ENCODE measurements at places on chromosomes 12 and 14.

DNA sequence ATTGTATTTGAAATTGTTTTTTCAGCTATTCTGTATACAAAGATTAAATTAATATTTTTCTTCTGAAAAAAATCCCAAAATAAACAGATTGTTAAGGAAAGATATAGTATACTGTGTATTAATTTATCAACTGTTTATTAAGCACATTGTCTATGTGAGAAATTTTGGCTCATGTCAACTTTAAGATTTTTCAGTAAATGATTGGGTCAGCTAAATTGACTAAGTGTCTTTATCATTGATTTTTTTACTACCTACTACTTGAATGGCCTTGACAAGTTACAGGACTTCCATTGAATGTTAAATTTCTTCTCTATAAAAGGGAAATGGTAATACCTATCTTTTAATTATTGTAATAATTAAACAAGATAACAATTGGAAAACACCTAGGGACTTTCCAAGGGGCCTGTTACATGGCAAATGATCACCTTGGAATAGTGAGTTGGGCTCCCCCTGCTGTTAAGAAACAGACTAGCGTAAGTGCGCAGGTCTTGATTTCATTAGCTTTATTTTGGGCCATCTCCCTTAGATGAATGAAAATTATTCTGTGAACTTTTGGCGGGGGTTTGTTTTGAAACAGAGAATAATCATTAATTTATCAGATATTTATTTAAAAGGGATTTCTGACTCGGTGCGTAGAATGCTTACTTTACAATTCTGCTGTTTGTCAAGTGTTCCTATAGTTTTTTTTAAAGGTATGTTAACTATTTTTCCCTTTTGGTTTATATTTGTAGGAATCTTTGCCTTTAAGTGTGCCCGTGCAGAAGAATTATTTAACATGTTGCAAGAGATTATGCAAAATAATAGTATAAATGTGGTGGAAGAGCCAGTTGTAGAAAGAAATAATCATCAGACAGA is 14.5 kb upstream of the CCT2 start:
- DNase-seq: no peak

GRCh38 chr12:110661337-110661972 is 27.5 kb downstream of the HVCN1 start:
- DNase-seq: no peak

- DNase-seq: no peak
Measured at GRCh38 chr12:47753021-47754001, 5.4 kb downstream of the RAPGEF3 start.

DNA sequence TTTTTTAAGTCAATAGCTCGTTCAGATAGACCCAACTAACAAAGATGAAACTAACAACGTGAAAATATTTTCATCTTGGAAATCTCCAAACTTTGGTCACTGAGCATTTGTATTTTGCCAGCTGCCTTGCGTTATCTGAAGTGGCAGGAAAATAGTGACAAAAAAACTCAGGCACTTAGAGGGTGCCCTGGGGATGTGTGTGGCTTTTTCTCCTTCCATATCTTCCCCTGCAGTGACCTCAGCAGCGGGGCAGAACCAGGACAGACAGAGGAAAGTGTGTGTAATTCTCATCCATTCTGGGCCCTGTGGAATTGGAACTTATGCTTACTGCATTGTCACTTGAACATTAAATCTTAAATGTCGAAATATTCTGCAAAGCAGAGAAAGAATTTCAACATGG is 152.0 kb downstream of the BCAT1 start:
- DNase-seq: no peak

DNA sequence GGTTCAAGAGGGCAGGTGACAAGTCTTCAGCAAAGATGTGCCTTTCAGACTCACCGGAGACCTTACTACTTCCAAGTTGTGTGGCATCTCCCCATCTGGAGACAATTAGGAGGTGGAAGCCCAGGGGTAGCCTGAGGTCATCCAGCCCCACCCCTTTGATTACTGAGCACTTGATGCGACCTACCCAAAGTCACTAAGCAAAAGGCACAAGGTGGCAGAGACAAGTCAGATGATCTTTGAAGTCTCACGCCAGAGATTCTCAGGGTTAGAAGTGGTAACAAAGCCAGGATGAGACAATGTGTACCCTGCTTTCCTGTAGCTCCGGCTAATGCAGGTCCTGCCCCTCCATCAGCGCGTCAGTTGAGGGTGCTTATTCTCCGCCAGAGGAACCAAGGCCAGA is 1.4 kb upstream of the FOXN3 start:
- DNase-seq: no peak

GRCh38 chr12:93541578-93542225 is 30.8 kb upstream of the SOCS2 start:
- DNase-seq: no peak

DNA sequence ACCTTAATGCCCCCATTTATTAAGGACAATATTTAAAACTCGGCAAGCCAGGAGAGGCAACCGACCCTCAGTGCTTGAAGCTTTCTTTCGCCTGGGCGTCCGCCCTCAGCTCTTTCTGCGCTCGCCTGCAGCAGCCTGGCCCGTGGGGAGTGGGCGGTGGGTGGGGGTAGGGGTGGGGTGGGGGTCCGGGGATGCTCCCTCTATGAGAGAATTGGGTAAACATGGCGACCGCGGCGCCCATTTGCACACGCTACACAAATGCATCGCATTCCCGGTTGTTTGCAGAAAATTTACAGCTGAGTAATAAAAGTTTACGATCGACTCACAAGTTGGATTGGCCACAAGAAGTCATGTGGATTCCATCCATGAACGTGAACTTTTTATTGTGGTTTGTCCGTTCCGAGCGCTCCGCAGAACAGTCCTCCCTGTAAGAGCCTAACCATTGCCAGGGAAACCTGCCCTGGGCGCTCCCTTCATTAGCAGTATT is 7.7 kb downstream of the HOXC8 start:
- no peak for DNase-seq

DNA sequence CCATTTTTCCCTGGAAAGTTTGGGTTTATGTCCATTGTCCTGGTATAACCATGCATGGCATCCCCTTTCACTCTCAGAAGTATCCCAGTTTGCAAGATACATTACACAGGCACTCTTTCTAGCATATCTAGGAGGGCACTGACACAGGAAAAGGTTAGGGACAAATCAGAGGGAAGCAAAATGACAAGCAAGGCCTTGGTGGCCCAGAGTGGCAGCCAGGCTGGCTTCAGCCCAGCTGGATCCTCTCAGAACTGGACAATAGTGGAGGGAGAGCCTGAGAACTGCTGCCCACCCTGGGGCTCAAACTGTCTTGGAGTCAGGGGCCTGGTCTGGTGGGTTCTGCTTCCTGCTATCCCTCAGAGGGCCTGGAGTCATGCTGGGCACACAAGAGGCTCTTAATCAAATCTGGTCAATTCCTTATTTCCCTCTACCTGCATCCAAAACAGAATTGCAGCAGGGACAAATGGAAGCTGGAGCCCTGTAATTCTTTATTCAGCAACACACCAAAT is 2.6 kb downstream of the VDR start:
- no peak for DNase-seq

GRCh38 chr14:74826574-74826973 is 49.4 kb downstream of the PROX2 start:
- DNase-seq: no peak

DNA sequence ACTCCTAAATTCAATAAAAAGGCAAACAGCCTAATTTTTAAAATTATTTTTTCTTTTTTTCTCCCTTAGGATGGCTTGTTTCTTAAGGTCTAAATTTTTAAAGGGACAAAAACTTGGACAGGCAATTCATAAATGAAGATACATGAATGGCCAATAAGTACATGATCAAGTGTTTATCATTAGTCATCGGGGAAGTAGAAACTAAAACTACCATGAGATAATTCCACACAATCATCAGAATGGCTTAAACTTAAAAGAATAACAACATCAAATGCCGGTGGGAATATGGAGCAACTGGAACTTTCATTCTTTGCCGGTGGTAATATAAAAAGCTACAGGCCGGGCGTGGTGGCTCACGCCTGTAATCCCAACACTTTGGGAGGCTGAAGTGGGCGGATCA is 29.1 kb downstream of the MOK start:
- no peak for DNase-seq

GRCh38 chr12:5402009-5402935 is 29.6 kb upstream of the NTF3 start:
- DNase-seq: no peak

- no peak for DNase-seq
Measured at GRCh38 chr12:116606397-116606796, 47.2 kb downstream of the MAP1LC3B2 start.

DNA sequence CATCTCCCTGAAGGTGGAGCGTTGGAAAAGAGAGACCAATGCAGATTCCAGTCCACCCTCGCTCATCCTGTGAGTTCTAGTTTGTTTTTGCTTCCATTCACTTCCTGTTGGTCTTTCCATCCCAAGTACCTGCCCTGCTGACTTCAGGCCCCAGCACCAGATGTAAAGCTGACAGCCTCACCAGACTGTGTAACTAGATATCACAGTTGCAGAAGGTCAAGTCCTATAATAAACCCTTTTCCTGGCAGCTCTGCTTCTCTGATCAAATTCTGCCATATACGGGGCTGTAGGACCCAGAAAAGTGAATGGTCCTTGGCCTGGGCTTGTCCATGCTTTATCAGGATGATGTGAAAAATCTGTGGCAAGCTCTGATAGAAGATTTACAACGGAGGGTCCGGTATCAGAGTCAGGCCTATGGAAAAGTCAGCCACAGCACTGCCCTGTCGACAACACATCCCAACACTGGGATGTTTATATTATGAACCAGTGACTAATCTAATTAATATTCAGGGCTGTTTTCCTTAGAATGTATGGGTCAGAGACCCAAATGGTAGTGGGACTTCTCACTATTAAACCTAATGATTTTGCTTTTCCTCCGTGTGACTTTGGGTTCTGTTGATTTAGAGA is 42.1 kb downstream of the CCDC175 start:
- DNase-seq: no peak

- DNase-seq: no peak
Measured at GRCh38 chr14:92704036-92704804, 44.2 kb downstream of the LGMN start.

- no peak for DNase-seq
Measured at GRCh38 chr14:78162202-78162601, 8.0 kb upstream of the NRXN3 start.

- no peak for DNase-seq
Measured at GRCh38 chr14:22531451-22532344, 57.3 kb downstream of the DAD1 start.

GRCh38 chr12:16350682-16351081 is 3.2 kb downstream of the MGST1 start:
- no peak for DNase-seq

- DNase-seq: no peak
Measured at GRCh38 chr12:11761869-11762567, 112.5 kb downstream of the ETV6 start.

DNA sequence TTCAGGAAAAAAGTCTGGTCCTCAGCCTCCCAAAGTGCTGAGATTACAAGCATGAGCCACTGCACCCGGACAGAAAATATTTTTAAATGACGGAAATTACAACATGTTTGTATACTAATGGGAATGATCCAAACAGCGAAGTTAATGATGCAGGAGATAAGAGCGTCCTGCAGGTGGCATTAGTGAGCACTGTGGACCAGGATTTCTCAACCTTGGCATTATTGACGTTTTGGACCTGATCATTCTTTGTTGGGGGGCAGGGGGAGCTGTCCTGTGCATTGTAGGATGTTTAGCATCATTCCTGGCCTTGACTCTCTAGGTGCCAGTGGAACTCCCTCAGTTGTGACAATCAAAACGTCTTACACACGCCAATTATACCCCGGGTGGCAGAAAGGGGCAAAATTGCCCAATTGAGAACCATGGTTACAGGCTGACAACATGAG is 34.1 kb downstream of the SCFD1 start:
- DNase-seq: no peak

DNA sequence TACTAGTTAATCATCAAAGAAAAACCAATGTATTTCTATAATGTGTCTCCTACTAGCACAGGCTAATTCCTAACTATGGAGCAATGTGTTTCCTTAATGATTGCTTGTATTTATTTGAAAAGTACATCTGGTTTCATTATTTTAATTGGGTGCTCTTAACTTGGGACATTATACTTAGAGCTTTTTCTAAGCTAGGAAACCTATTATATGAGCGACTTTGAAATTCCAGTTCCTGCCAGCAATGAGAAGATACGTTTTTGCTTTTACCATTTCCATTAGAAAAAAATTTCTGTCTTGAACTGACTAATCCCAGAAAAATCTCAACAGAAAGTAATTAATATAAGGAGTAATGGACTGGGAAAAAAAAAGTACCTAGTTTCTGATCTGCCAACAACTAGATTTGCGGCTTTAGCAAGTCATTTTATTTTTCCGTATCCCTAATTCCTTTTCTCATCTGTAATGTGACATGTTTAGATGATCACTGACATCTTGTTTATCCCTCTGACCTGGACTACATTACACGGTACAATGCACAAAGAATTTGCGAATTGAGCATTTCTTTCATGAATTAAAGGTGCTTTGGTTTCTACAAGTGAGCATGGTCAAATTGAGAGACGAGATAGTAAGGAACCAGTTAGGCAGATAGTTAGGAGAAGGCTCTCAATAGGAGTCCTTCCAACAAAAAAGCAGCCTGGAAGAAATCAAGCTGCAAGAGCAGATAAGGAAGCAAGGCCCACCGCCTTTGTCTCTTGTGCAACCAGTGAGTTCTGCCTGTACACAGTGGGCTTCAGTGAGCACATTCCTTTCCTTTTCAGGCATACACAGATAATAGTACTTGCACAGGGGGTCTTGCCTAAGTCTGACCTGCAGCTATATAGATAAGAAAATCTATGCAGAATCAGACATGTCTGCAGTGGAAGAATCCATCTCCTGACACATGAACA is 1765.0 kb upstream of the FLRT2 start:
- no peak for DNase-seq

- DNase-seq: no peak
Measured at GRCh38 chr12:92465786-92466295, 236.9 kb upstream of the PLEKHG7 start.

- no peak for DNase-seq
Measured at GRCh38 chr12:67813456-67813904, 164.9 kb downstream of the DYRK2 start.

- no peak for DNase-seq
Measured at GRCh38 chr12:25855716-25856115, 102.8 kb upstream of the RASSF8 start.

DNA sequence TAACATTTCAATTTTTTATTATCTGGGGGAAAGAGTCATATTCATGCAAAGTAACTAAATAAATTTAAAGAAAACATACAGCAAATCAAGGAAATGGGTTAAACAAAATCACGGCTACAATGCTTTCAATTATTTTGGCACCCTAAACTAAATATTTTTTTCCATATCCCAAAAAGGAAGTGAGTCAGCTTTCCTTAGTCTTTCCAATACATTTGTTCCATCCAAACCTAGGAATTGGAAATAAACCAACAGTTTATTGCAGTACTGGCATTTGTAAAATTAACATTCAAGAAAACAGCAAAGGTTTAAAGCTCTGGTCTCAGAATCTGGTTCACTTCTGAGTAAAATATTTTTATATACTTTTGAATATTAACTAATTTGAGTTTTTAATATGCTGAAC is 89.2 kb downstream of the BCL2L14 start:
- DNase-seq: no peak

Measured in mesothelial cell of epicardium (in vitro differentiated cells).